Neuronal stem cell (in vitro differentiated cells): ENCODE measurements at places on chromosomes 12 and 14.

GRCh38 chr12:109304485-109304884, 4.6 kb downstream of the FOXN4 start:
- H3K27ac ChIP-seq = no peak overlapping the region
- no peak for DNase-seq
- no peak overlapping the region for H3K4me3 ChIP-seq
- H3K36me3 ChIP-seq = no peaks in the 10 kb centered on the region
- peaks cover 26% of the 10 kb centered on the region for H3K27me3 ChIP-seq

GRCh38 chr12:115362339-115362976, 678.5 kb upstream of the TBX3 start:
- no peak for DNase-seq
- H3K4me1 ChIP-seq = no peaks in the 10 kb centered on the region
- H3K36me3 ChIP-seq = no peaks in the 10 kb centered on the region
- H3K27me3 ChIP-seq = no peaks in the 10 kb centered on the region
- no peak overlapping the region for H3K27ac ChIP-seq

- H3K4me3 ChIP-seq = no peak overlapping the region
- no peaks in the 10 kb centered on the region for H3K27me3 ChIP-seq
- peaks cover 6% of the 10 kb centered on the region for H3K4me1 ChIP-seq
- H3K36me3 ChIP-seq = no peaks in the 10 kb centered on the region
Measured at GRCh38 chr12:107512391-107512790, 173.2 kb upstream of the PWP1 start.

DNA sequence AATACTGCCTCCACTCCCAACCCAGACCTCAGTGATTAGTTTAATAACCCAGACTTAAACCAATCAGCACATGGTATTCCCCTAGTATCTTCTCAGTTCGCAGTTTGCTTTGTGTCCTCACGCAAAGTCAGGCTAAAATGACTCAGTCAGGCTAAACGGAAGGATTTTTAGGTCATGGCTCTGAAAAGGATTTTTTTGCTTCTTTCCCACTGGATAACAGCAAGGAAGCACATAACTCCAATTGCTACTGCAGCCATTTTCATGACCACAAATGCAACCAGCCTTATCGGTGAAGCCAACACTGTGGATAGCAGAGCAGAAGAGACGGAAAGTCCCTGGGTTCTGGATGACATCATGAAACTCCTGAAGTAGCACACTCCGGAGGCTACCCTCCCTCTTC, 67.7 kb downstream of the ZC3H14 start:
- H3K27me3 ChIP-seq = no peaks in the 10 kb centered on the region
- H3K27ac ChIP-seq = no peak overlapping the region
- H3K4me3 ChIP-seq = no peak overlapping the region
- no peaks in the 10 kb centered on the region for H3K36me3 ChIP-seq
- no peak for DNase-seq
- H3K4me1 ChIP-seq = peaks cover 4% of the 10 kb centered on the region

DNA sequence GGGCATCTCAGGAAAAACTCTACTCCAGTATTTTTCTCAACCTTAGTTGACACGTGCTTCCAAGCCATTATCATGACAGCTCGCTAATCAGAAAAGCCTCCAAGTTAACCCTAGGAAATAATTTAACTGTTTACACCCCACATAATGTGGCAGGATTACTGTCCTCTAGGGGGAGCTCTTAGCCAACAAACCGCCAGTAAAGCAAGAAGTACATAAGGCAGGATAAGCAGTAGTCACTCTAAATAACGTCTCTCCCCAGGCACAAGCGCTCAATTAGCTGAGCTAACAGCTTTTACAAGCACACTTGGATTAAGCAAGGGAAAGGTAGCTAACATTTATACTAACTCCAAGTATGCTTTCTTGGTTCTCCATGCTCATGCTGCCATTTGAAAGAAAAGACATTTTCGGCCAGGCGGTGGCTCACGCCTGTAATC, 22.8 kb downstream of the APOBEC1 start:
- H3K27ac ChIP-seq = no peak overlapping the region
- peaks cover 2% of the 10 kb centered on the region for H3K27me3 ChIP-seq
- peaks cover 8% of the 10 kb centered on the region for H3K4me1 ChIP-seq
- DNase-seq = no peak
- no peaks in the 10 kb centered on the region for H3K36me3 ChIP-seq
